ENCODE measurements at places on chromosomes 12 and 14.

GRCh38 chr12:96503976-96504375 lies 14.6 kb downstream of the CFAP54 start:
- no peak for DNase-seq

DNA sequence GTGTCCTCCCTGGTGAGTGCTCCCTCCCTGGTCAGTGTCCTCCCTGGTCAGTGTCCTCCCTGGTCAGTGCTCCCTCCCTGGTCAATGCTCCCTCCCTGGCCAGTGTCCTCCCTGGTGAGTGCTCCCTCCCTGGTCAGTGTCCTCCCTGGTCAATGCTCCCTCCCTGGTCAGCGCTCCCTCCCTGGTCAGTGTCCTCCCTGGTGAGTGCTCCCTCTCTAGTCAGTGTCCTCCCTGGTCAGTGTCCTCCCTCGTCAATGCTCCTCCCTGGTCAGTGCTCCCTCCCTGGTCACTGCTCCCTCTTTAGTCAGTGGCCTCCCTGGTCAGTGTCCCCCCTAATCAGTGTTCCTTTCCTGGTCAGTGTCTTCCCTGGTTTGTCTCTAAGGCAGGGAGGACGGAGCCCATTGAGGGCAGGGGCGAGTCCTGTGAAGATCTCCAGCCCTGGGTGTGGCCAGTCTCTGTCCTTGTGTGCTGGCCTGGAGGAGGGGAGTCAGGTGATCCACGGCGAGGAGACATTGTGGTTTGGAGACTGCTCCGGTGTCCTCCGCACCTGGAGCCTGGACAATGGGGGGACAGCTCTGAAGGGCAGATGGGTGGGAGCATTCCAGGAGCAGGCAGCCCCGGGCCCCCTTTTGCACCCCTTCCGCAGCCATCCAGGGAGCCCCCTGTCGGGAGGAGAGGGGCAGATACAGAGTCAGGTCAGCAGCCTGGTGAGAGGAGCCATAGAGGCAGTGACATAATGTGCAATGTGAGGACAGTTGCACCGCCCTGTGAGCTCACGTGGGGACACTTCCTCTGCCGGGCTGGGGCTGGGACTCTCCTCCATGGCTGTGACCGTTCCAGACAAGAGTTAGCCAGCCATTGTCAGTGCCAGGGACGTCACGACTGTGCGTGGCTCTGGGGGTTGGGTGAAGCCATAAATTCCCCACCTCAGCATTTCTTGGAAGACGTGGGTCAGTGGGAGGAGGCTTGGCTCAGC lies 93.4 kb downstream of the ADGRD1 start:
- no peak for DNase-seq

DNA sequence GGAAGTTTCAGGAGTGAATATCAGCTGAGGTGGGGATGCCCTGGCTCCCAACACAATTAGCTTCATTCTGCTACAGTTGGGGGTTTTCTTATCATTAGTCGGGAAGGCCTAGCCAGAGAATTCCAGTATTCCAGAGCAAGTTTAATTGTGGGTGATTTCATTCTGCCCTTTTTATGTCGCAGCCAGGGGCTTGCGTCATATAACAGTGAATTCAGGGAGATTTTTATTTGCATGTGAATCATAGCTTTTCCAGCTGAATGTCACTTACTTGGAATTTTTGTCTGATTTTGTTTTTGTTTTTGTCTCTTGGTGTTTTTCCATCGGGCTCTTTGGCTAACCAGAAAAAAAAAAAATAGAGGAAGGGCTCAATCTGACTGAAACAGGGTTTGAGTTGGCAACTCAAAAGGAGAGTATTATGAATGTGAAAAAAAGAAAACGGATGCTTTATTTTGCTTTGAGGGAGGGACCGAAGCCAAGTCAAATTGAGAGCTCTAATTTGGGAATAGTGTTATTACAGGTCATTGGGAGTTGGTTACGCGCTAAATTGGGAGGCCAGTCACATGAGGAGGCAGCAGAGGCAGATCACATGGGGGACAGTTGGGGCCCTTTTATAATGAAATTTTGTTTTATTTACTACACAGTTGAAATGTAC lies 119.4 kb downstream of the SAMD4A start:
- no peak for DNase-seq

DNA sequence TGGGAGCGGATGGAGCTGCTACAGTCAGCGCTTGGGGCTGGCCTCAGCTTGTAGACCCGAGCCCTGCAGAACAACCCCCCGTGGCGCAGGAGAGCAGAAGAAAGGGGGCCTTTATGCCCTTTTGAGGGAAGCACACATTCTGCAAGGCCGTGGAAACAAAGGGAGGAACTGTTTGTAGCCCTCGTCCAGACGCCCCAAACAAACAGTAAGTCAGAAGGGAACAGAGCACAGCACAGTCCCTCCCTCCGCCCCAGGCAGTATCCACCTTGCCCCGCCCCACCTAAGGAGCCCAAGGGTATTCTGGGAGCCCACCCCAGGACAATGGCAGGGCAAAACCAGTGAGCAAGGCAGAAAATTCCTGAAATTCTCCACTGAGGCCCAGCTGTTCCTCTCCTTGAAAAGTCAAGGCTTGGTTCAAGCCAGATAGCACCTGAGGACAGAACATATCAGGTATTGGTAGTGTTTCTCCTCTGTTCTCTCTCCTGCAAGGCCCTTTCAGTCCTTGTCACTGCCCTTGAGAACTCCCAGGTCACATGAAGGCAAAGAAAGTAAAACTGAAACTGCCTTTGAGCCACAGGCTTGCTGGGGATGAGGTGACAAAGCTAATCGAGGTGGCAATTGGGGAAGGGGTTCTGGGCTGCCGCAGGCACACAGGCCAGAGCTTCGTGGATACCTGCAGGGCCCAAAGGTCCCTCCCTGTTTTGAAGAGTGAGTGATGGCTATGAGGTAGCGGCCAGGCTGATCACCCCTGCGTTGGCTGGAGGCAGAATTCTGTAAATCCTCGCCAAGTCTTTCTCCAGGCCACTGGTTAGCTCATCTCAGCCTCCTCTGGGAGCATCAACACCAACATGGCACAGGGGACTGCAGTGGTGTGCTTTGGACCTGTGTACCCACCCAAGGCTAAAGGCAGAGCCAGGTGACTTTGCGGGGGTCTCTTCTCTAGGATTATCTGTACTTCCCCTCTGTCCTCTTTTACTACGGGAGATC lies 499 bp downstream of the DGLUCY start:
- peak; percentile 20 for DNase-seq

DNA sequence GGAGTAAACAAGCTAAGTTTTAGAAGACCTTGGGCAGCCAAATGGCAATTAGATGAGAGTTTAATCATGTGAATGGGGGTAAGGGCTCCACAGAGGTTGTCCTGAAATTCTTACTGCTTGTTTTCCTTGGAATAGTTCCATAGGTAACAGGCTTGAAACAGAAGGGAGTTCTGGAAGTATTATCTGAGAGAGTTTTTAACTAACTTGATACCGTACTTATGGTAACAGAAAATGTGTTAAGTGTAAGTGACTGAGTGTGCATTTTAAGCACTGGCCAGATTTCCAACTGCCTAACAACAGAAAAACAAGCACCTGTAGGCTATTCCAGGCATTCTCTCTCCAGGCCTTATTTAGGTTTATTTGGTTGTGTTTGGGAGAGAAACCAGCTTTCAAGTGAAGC lies 414.6 kb upstream of the PDE3A start:
- no peak for DNase-seq

- no peak for DNase-seq
Measured at GRCh38 chr12:6219980-6220379, 19.8 kb downstream of the CD9 start.

- no peak for DNase-seq
Measured at GRCh38 chr14:63524537-63525155, 18.5 kb downstream of the PPP2R5E start.

DNA sequence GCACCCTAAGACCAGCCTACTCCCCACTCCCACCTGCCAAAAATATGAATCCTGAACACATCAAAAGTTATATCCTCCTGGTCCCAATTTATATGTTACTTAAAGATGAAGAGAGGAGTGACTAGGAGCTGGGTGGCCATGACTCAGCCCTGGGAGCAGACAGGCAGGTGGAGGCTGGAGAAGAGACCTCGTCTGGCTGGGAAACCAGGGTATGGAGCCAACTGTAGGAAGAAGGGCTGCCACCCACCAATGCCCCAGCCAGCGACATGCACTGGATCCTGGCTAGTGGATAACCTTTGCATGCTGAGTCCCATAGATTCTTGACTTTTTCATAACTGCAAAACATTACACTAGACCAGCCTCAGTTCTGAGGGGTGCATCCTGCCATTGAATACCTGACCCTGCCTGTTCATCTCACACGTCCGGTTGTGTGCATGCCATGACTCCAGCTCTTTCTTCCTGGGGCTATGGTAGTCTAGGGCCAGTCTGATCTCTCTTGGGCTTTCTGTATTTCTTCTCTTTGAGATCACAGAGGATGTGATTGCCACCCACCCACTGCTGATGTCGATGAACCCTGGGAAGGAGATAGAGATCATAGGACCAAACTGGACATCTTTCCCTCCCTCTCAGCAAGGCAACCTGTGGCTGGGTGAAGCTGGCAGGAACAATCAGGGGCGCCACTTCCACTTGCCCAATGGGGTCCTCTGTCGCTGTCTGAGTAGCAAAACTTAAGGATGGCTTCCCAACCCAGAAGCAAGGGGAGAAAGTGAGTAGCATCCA lies 69.6 kb upstream of the DDX11 start:
- DNase-seq, result no peak

GRCh38 chr12:27112871-27113270 lies 30.5 kb upstream of the C12orf71 start:
- DNase-seq, result no peak

DNA sequence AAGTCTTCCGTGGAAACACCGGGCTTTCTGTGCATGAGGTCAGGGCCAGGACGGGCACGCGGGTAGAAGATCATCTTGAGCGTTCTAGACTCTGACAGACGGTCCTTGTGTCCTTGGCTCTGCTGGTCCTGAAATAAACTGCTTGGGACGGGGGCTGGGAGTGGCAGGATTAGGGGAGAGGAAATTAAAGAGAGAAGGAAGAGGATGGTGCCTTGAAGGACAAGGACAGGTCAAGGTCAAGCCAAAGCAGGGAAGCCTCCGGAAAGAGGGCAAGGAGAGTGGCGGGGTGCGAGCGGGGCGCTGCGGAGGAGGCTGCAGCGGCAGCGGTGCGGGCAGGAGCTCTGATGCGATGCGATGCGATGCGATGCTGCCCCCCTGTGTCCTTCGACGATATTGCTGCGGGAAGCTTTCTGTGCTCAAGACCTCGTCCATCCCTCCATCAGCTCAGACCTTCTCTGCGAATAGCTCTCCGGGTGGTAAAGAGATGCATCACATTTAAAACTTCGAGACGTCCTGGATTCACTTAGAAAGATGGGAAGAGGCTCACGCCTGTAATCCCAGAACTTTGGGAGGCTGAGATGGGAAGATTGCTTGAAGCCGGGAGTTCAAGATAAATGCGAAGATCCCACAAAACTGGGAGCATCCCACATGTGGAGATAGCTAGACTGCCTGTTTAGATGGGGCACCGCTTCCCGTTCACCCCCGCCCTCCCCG lies 110.1 kb upstream of the TMEM132D start:
- no peak for DNase-seq

DNA sequence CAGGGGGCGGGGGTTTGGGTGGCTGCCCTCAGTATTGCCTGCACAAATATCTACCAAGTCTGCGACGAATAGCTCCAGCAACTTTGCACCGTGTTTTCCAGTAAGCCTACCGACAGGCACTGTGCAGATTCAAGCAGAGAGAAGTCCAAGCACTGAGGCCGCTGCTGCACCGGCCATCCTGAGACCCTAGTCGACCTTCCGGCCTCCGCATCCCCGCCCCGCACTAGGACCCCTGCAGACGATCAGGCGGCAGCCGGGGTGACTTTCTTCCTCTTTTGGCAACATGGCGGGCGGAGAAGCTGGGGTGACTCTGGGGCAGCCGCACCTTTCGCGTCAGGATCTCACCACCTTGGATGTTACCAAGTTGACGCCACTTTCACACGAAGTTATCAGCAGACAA lies at the start of gene EIF2S3B:
EIF2S3B (plus strand) TSS at position 271 of the 400 bp plus-strand sequence; CDS start at position 284, 13 bp downstream.
- no peak for DNase-seq

DNA sequence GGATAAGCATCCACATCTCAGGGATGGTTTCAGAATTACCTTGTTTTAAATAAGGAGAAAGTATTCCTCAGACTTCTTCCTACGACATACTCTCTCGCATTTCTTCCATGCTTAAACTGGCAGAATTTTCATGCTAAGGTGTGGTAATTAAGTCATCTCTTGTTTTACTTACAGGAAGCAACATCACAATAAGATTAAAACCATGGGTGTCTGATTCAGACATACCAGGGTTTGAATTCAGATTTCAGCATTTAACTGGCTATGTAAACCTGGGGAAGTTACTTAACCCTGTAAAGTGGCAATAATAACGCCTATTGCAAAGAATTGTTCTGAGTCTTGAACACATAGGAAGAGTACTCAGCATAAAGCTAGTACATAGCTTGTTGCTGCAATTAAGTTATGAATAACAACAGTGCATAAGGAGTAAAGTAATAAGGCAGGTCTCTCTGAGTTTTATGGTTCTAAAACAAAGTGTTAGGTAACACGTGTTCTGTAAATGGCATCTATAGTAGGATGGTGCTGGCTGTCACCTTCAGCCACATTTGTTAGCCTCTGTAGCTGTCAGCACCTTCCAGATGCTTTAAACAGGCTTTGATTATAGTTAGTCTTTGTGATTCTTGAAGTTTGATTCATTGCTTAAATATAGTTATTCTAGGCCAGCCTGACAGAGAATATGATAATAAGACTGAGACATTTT lies 38.8 kb downstream of the IFT43 start:
- DNase-seq, result no peak

GRCh38 chr12:31231611-31232360 lies 94.2 kb downstream of the SINHCAF start:
- no peak for DNase-seq

Data from stimulated activated CD4-positive, alpha-beta T cell treated with anti-CD3 and anti-CD28 coated beads, Interleukin-1b, Interleukin-23, amount 100 ng/mL, for 1 hour (primary cell).